Neural crest cell (in vitro differentiated cells): ENCODE measurements at places on chromosomes 16 and 17.
A peak's percentile ranks its signal among the peaks of the same experiment; 100 is the strongest.

DNA sequence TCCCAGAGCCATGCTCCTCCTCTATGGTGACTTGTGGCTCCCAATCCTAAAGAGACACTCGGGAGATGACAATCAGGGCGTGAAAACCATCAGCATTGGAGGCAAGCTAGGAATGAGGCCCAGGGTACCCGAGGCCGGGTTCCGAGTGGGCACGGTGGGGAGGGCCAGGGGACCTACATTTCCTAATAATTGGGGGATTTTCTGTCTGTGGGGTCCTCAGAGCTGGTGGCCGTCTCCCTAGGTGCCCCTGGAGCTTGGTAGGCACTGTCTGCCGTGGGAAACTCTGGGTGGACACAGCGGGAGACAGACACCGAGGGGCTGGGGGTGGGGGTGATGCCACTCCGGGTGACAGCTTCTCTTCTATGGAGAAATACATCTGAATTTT, 312.5 kb upstream of the TNRC6C start:
- DNase-seq = no peak

GRCh38 chr17:50379351-50380132, 6.5 kb downstream of the EME1 start:
- no peak for DNase-seq

GRCh38 chr16:77780378-77780837, 8.0 kb upstream of the VAT1L start:
- DNase-seq = no peak

- peak; percentile 80 for DNase-seq
Measured at GRCh38 chr16:30534368-30535105, at the start of gene ZNF747. Gene ZNF747 (minus strand): TSS chr16:30534858. CDS start chr16:30534679, 179 bp downstream.

DNA sequence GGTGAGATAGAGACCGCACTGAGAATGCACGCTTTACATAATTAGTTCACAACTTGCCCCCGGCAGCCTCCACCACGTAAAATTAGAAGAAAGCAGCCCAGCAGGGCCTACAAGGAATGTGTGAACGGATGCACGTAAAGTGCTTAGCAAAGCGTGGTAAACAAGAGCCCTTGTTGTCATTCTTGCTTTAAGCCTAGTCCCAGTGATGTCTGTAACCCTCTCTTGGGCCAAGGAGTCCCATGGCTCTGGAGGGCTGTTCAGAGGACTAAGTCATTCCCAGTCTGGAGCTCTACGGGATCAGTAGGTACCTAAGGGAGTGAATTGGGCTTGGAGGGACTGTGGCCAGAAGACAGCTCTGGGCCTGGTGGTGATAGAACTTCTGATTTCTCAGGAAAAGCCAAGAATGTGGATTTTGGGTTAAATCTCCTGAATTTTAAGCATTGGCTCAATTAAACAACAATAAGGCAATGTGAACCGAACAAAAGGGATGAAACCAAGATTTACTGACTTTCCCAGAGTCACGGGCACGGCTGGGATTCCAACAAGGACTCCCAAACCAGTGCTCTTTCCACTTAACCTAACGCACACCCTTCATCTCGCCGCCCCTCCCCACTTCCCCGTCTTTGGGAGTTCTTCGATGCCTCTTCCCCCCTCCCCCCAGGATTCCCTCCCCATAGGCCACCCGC, 775 bp upstream of the CHP2 start:
- DNase-seq = no peak

DNA sequence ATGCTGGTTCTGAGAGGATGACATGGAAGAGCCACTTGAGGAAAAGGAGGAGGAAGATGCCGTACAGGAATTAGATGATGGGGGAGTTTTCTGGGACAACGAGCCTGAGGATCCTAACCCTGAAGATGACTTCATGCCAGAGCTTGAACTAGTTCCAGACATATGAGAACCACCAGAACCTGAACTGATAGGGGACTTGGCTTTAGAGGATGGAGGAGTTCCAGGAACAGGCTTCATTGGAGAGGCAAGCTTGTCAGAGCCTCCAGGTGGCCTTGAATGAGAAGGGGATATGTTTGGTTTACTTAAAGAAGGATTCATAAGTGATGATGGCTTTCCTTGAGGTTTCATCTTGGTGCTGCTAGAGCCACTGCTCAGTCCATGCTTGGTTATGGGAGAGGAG, 6.9 kb upstream of the FBXL20 start:
- DNase-seq = no peak

DNA sequence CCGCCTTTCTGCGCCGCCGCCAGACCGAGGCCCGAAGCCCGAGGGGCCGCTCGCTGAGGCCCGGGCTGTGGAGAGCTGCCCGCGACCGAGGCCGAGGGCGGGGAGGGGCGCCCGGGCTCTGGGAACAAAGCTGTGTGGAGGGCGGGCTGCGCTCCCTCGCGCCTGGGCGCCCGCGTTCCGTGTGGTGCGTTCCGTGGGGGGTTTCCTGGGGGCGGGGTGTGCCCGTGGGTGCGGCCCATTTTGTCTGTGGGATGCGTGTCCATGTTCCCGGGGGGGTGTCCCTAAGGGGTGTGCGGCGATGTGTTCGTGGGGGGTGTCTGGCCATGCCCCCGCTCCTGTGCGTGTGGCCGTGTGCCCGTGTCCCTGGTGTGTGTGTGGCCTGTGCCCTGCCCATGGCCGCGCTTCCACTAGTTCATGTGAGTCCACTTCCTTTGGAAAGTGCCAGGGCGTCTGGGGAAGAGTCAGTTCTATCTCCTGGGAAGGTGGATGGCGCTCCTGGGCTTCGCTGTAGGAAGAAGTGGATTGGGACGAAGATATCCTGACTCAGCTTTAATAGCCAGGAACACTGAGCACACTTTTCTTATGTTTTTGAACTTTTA, 520 bp downstream of the JPT2 start:
- DNase-seq = peak; percentile 12

- no peak for DNase-seq
Measured at GRCh38 chr16:78311831-78312230, 212.4 kb downstream of the WWOX start.

DNA sequence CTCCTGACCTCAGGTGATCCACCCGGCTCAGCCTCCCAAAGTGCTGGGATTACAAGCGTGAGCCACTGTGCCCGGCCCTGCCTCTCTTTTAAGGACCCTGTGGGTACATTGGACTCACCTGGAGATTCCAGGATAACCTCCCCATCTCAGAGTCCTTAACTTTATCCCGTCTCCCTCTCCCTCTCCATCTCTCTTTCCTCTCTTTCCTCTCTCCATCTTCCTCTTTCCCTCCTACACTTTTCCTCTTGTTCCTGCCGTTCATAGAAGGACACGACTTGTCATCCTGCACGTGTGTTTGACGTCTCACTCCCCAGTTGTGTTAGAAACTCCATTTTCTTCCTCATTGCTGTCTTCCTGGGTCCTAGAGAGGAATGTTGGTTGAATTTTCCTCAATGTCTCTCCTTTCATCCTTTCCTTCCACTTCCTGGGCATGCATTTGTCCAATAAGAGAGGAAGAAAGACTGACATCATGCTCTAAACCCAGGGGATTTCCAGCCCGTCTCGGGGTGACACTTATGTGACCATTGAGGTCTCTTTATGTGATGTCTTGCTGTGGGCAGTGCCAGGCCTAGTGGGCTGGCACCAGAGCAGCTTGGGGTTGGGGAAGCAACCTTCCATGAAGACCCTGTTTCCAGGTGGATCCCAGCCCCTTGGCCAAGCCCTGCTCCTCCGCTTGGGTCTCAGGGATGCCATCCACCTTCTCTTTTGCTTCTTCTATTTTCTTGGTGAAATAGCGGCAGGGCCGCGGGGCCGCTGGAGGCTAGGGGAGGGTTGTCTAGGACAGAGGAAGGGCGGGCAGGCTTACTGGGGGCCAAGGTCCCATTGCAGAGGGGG, 39.8 kb upstream of the IRF8 start:
- no peak for DNase-seq

- DNase-seq = no peak
Measured at GRCh38 chr17:65774787-65775186, 213.3 kb upstream of the AXIN2 start.

- DNase-seq = no peak
Measured at GRCh38 chr17:47254403-47254943, 846 bp downstream of the ITGB3 start.
